MG63 (cell line): ENCODE measurements at places on chromosomes 13 and 19.

- DNase-seq: no peak
These were observed 31.2 kb upstream of the ZNF536 start for GRCh38 chr19:30340771-30341561.

- DNase-seq: no peak
These were observed 7.2 kb upstream of the SERTM1 start for GRCh38 chr13:36666477-36667229.

DNA sequence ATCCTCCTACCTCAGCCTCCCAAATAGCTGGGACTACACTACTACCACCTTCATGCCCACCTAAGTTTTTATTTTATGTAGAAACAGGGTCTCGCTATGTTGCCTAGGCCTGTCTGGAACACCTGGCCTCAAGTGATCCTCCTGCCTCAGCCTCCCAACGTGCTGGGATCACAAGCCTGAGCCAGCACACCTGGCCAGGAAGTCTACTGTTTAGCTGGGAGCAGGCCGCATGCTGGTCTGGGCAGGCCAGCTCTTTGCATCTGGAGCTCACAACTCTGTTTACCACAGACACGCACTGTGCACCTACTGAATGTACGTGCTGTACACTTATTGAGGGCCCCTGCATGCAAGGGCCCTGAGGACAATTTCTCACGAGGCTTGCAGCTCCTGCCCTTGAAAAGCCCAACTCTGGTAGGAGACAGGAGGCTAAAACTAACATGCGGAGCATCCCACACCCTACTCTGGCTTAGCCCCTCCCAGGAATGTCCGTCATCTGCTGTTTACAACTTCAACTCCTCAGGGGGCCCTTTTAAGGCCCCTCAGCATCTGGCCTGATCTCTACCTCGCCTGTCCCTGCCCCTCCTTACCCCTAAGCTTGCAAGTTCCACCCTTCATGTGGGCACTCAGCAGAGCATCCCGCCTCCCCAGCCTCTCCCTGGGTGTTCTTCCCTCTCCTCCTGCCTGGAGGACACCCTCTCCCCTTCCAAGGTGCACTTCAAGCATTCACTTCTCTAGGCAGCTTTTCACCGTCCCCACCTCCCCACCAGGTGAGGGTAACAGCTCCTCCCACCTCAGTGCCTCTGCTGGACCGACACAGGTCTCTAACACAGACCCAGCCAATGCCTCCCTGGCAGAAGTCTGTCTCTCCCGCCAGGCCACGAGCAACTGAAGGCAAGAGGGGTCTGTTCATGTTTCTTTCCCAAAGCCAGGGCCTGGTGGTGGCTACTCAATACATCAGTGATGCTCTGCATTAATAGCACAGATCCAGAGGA lies 114.2 kb upstream of the UQCRFS1 start:
- DNase-seq: no peak

GRCh38 chr19:16897856-16898161 lies 9.0 kb downstream of the F2RL3 start:
- peak; percentile 35 for DNase-seq

DNA sequence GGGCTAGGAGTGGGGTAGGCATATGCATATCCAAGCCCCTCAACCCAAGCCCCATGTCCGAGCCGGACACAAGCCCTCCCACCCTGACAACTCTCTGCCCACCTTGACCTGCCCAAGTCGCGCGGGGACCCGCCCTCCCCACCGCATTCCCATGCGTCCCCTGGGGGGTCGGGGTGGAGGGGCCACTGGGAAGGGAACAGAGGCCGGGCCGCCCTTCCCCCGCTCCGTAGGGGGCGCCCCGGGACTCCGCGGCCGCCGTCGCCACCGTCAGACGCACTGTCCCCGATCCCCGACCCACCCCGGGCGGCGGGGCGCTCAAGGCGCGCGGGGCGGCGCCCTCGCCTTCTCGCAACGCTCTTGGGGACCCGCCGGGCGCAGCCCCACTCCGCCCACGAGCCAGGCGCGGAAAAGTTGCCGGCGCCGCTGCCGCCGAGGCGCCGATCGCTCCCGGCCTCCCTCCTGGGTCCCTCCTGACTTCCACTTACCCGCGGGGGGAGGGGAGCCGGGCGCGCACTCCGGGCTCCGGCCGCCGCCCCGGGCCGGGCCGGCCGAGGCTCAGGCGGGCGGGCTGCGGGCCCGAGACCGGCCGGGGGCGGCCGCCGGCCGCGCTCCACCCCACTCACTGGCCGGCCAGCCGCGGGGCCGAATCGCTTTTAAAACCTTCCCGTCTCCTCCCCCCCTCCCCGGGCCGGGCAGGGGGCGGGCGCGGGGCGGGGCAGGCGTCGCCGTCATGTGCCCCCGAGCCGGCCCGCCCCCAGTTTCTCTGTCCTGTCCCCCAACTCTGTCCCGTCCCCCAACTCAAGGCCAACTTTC lies 34.4 kb upstream of the NANOS3 start:
- peak; percentile 92 for DNase-seq

- no peak for DNase-seq
These were observed 19.1 kb upstream of the AKAP8 start for GRCh38 chr19:15398501-15399233.

DNA sequence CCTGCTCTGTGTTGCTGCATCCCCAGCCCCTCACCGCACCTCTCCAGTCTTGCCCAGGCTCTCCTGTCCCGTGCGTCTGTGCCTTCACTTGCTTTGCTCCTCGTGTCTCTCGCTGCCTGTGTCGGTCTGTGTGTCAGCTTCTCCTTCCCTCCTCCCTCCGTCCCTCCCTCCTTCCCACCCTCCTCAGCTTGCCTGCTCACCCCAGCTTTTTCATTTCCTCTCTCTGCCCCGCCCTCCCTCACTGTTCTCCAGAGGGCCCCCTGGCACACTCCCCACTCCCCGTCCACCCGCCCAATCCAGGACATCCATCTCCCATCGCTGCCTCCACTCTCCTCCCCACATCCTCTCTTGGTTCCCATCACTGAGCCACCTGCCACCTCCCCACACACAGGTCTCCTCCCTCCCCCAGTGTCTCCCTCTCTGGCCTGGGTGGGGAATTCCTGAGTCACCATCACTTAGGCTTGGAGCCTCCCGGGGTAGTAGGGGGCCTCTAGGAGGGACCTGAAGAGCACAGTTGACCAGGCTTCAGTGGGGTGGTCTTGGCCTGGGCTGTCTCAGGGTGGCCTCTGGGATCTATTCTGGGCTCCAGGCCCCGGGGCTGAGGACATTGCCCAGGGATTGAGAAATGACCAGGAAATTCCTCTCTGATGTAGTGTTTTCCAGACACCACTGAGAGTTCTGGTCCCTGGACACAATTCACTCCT lies at the start of gene PTGIR:
PTGIR (minus strand) TSS at position 132 of the 704 bp plus-strand sequence. CDS start 864 bp downstream, outside the sequence.
- peak; percentile 25 for DNase-seq

DNA sequence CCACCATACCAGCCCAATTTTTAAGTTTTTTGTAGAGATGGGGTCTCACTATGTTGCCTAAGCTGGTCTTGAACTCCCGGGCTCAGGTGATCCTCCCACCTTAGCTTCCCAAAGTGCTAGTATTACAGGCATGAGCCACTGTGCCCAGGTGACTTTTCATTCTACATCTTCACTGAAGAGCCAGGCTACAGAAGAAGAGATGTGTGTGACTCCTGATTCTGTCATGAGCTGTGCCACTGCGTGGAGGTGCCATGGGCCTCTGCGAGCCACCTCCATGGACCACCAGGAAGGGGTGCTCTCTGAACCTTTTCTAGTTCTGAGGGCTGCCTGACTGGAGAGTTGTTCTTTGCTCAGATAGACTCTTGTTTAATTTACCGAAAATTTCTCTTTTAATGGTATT lies 56.6 kb upstream of the RANBP3 start:
- DNase-seq: no peak

GRCh38 chr13:21243045-21243897 lies 66.8 kb downstream of the MRPL57 start:
- no peak for DNase-seq

GRCh38 chr13:27997904-27998522 lies 9.5 kb upstream of the URAD start:
- DNase-seq: peak; percentile 55
